ENCODE measurements at places on chromosomes 7 and 10.

GRCh38 chr7:151387161-151388006, 22.5 kb downstream of the WDR86 start:
- no peak for DNase-seq

DNA sequence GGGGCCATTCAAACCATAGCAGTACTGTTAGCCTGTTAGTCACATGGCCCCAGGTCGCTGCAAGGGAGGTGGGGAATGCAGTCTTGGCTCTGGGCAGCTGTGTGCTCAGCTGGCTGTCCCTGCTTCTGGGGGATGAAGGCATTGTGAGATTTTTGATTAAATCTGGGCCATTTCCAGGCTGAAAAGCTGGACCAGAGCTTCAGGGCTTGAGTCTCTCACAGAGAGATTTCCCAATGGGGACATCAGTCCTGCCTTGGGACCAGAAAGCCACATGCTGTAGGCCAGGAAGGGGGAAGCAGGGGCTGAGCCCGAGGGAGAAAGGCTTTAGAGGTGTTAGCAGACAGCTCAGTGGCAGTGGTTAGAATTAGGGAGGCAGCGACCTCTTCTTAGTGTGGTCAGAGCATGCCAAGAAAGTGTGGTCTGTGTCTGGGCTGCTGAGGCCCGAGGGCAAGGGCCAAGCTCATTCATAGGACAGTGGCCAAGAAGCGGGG, 33.6 kb downstream of the PALD1 start:
- DNase-seq: no peak

- DNase-seq: no peak
These were observed 83.1 kb upstream of the CHCHD3 start for GRCh38 chr7:133165001-133165400.

DNA sequence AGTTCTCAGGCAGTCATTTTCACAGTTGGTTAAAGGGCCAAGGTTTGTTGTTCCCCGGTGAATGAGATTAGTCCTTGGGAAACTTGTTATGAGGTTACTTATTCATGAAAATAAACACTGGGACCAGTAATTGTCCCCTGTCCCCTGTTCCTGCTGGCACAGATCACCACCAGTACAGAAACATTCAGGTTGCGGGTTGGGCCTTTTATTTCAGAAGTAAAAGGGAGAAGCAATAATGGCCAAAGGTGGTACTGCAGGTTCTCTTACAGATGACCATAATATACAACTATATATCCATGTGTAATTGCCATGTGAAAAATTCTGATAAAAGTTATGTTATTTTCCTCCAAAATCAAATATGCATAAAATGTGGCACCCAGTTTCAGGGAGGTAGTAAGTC, 442.0 kb downstream of the SORCS1 start:
- DNase-seq: no peak

DNA sequence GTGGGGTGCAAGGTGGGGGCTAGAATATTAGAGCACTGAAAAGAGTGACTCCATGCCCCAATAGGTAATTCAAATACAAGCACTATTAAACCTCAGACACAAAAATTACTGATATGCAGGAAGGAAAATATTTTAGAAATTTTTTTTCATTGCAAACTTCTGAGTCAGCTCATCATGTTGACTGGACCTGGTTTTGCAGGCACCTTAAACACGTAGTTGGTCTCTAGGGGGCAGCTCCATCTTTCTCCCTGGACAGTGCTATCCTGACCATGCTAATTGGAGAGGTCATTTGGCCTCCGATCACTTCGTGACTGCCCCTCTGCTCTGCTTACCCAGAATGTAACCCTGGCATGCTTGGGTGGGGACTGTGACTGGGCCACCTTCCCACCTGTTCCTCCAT, 368.4 kb upstream of the MKI67 start:
- DNase-seq: no peak

- DNase-seq: no peak
These were observed 101.9 kb downstream of the LRRN3 start for GRCh38 chr7:111192614-111193413.

- DNase-seq: no peak
These were observed 116.6 kb downstream of the DOCK1 start for GRCh38 chr10:127021801-127022200.

GRCh38 chr10:126110489-126111180, 214.3 kb downstream of the FANK1 start:
- DNase-seq: no peak

DNA sequence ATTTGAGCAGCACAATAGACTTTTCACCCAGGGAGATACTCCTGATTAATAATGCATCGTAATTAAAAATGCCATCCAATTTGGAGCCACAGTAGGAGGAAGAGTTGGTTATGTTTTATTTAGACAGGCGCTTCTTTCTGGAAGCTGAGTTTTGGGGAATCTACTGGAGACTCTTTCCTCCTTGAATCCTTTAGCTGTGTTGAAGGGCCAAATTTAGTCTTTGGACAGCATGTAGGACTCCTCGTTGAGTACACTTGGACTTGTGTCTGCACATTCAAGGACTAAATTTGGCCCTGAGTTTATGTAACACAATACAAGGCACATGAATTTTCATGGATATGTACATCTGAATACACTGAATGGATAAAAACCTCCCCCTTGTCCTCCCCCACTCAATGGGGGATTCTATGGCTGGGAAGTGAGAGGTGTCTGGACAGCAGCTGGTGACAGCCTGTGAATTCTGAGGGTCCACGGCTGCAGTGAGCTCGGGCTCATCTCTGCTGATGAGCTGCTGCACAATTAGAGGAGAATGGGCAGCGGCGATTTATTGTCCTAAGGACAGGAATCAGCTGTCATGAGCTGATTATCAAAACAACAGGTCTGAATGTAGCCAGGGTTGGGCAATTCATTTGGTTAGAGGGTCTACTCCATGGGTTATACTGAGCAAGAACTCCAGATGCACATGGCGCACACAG, 95.2 kb downstream of the PRTFDC1 start:
- DNase-seq: no peak

DNA sequence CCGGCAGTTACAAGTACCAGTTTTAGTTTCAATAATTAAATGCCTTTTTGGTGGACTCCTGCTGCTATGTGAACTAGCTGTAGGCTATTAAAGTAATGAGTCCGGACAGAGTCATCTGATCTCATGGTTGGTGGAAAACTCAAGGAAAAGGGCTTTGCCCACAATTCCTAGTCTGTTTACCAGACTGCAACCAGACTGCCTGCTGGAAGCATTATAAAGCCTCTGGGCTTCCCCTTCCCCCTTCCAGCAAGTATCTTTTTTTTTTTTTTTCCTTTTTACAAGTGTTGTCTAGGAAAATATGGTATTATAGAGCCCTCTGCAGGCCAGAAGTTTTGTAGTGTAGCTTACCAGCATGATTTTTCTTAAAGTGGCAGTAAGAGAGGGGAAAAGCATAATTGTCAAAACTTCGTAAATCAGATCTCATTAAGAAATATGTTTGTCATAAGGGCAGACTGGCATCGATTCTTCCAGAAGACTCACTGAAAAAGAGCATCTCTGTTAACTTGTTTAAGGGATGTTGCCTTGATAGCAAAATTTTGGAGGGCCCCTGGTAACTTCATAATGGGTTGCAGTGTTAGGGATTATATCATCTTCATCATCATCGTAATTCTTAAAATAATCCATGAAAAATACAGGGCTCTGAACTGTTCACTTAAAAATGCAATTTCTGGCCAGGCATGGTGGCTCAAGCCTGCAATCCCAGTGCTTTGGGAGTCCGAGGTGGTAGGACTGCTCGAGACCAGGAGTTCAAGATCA, 181.3 kb downstream of the TAX1BP1 start:
- peak; percentile 76 for DNase-seq

GRCh38 chr10:6089334-6090219, 743 bp downstream of the RBM17 start:
- no peak for DNase-seq

GRCh38 chr10:34814223-34814912, 728 bp downstream of the PARD3 start:
- no peak for DNase-seq

GRCh38 chr7:23350466-23350865, 51.3 kb downstream of the MALSU1 start:
- DNase-seq: no peak

GRCh38 chr7:41822259-41822817, 119.4 kb upstream of the INHBA start:
- no peak for DNase-seq

DNA sequence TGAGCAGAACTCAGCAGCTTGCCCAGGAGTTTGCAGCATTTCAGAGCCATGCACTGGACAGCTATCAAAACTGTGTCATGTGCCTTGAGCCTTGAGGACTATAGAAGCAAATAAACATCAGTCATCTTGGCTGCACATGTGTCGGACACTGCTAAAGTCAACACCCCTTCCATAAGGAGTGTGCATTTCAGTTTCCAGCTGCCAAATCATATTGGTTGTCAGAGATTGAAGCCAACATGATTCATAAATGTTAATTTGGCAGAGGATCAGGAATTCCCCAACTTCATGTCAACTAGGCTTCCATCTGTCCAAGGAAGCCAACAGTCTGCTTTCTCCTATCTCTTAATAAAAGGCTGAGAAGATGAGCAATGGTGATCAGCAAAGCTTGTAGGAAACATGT, 32.8 kb downstream of the SLC16A12 start:
- no peak for DNase-seq

- no peak for DNase-seq
These were observed 31.3 kb upstream of the DAGLB start for GRCh38 chr7:6479067-6479466.

DNA sequence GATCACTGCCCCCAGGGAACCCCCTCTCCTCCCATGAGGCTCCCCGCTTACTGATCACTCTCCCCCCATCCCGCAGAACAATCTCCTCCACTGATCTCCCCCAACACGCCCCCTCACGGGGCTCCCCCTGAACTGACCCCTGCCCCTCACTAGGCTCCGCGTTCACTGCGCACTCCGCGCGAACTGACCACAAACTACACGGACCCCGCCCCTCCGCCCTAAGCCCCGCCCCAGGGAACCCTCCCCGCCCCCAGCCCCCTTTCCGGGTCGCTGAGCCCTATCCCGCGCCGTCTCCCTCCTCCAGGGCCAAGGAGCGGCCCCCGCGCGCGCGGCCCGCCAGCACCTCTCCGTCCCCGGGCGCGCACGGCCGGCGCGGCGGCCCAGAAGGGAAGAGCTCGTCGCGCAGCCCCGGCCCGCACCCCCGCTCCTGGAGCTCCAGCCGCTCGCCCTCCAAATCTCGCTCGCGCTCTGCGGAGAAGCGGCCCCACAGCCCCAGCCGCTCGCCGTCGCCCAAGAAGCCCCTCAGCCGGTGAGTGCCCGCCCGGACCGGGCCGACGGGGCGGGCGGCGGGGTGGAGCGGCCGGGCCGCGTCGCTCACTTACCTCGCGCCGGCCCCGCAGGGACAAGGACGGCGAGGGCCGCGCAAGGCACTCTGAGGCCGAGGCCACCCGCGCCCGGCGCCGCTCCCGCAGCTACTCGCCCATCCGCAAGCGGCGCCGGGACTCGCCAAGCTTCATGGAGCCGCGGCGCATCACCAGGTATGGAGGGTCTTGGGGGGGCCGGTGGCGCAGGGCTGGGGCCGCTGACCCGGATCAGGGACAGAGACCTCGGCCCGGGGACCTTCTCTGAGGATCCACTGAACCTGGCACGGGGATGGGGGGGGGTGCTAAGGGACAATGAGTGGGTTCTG, 19.9 kb upstream of the HSPB1 start:
- DNase-seq: no peak

- DNase-seq: no peak
These were observed 1.2 kb downstream of the MNX1 start for GRCh38 chr7:157009170-157009777.

GRCh38 chr7:93957767-93958166, 36.2 kb downstream of the GNG11 start:
- DNase-seq: no peak

DNA sequence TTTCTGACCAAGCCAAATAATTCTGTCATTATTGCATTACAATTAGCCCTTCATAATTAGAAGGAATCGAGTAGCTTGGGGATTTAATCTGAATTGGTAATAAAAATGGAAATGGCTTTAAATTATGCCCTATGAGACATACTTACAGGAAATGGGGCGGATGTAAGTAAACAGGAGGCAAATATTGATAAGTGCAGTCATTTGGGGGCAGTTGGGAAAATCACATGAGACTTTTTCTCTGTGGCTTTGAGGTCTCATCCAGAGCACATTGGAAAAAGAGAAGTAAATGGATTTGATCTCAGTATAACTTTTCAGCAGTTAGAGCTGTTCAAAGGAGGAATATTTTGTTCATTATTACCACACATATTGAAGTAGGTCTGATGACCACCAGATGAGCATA, 307.8 kb upstream of the POM121L12 start:
- DNase-seq: no peak

GRCh38 chr10:14588084-14588937, 186.4 kb downstream of the FAM107B start:
- DNase-seq: no peak

DNA sequence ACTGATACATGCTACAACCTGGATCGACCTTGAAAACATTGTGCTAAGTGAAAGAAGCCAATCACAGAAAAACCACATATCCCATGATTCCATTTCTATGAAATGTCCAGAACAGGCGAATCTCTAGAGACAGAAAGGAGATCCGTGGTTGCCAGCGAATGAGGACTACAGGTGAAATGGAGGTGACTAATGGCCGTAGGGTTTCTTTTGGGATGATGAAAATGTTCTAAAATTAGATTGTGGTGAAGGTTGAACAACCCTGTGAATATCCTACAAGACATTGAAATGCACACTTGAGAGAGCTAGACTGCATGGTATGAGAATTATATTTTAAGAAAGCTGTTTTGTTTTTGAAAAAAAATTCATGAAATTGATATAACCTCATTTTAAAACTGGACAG, 188.5 kb upstream of the PLXNA4 start:
- DNase-seq: no peak

GRCh38 chr10:62501547-62501946, 127.4 kb downstream of the ZNF365 start:
- DNase-seq: no peak

- peak; percentile 1 for DNase-seq
These were observed 177.6 kb downstream of the PARD3 start for GRCh38 chr10:34637418-34637911.

DNA sequence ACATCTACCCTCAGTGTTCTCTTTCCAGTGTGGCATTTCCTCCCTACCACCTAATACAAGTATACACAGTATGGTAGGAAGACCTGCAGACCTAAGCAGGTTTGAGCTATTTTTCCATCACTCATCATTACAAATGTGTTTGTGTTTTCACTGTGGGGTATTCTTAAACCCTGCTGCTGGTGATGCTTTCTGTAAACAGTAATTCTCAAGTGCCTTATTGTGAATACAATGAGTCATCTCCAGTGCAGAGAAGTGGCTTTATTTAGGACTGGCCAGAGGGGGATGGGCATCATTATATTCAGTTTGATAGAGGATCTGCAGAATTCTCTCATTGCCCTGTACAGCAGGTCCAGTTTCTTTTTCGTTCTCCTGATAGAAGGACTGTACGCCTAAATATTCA, 63.7 kb downstream of the GRM8 start:
- peak; percentile 94 for DNase-seq

- DNase-seq: peak; percentile 5
These were observed 39.5 kb downstream of the NT5C2 start for GRCh38 chr10:103153302-103154197.

Data from DMS153 (cell line).